RWPE1 (cell line): ENCODE measurements at places on chromosomes 2 and 18.

DNA sequence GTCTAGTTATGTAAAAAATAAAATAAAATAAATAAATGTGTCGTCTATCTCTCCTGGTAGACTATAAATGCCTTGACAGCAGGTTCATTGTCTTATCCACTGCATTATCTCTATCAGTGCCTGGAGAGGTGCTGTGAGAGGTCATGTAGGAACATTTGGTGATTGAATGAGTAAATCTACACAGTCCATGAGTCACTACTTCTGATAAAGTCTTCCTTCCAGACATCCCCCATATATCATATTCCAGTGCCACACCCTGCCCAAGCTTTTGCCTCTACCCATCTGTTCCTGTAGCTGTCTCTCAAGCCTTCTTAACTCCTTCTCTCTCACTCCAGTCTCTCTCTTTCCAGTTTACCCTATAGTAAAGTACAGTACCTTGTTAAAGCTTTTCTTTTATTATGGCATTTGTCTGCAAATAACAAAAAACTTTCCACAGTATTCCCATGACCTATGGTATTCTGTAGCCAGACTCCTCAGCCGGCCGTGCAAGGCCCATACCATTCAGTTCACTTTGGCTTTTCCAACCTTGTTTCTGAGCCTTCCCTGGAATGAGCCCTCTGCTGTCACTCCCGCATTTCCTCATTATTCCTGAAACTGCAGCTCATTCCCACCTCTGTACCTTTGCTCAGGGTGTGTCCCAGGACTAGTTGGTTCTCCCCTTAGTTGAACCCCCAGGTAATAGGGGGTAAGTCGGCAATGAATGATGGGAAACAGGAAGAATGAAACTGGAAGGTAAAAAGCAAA is 37.5 kb downstream of the ANXA4 start:
- DNase-seq, result peak; percentile 86

DNA sequence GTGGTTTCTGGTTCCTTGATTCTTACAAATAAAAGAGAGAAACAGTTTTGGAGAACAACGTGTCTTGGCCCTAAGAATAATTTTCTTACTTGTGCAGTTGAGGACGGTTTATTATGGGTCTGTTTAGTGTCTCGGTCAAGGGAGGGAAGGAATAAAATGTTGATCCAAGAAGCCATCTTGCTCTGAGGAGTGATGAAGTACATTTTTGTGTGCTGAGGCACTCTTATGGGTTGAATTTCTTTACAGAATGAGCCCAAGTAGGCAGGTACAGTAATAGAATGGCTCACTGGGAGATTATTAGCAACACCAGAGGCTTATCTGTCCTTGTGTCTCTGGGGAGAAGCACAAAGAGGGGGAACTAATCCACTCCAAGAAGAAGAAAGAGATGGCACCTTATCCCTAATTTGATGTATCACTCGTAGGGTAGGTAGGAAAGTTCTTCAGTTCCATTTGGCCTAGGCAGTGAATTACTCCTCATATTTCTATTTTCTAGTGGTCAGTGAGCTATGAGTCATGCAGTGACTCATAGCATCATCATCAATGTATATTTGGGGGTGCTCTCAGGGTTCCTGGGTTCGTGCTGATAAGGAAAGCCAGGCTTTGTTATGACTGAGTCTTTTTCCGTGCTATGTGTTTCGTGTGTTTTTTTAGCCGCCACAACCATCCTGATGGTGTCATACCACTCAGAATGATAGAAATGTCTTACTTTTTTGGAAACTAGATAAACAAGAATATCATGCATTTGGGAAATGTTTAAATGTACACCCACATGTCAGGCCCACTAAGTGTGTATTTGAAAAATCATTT is 250.1 kb upstream of the CTAGE1 start:
- DNase-seq, result peak; percentile 83

GRCh38 chr18:47595831-47596501 is 334.5 kb downstream of the SMAD2 start:
- peak; percentile 0 for DNase-seq

- DNase-seq, result no peak
These were observed 74.2 kb downstream of the DOCK10 start for GRCh38 chr2:224968051-224968450.

- no peak for DNase-seq
These were observed 4.2 kb upstream of the SIX2 start for GRCh38 chr2:45013229-45014015.

GRCh38 chr2:203861607-203862006 is 6.0 kb upstream of the CTLA4 start:
- DNase-seq, result no peak

- DNase-seq, result no peak
These were observed 19.9 kb downstream of the MBOAT2 start for GRCh38 chr2:8983571-8983970.

DNA sequence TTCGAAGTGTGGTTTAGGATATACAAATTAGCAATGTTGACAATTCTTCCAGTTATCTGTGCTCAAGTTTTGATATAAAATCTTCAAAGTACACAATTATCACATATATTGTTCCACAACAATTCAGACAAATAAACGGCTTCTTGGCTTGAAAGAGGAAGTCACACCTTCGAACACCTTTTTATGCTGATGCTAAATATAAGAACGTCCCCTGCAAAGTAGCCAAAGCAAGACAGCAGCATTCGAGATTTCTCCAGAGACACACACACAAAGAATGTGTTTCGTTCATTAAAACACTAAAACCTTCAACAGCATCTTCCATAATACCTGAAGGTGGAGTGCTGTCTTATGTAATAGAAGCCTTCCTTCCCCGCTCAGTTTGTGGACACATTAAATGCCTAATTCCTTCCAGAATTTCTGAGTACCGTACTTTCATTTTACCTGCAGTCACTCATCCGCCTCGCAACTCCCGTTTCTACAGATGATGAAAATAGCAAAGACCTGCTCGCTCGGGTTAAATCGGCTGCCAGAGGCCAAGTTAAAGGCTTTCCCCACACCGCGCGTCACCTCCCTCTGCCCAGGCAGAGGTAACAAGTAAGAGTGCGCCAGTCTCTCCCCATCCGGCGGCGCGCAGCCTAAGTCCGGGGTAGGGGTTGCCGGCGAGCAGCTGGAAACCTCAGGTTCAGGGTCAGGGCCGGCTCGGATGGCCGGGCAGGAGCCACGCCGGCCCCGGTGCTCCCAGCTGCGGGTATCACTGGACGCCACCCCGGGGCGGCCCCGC is 847 bp downstream of the SERPINE2 start:
- peak; percentile 68 for DNase-seq

- no peak for DNase-seq
These were observed 310.4 kb upstream of the VWC2L start for GRCh38 chr2:214100488-214100887.

- no peak for DNase-seq
These were observed 390.7 kb downstream of the METTL4 start for GRCh38 chr18:2180586-2180985.

- no peak for DNase-seq
These were observed 78.8 kb downstream of the BCL2 start for GRCh38 chr18:63240531-63241316.

DNA sequence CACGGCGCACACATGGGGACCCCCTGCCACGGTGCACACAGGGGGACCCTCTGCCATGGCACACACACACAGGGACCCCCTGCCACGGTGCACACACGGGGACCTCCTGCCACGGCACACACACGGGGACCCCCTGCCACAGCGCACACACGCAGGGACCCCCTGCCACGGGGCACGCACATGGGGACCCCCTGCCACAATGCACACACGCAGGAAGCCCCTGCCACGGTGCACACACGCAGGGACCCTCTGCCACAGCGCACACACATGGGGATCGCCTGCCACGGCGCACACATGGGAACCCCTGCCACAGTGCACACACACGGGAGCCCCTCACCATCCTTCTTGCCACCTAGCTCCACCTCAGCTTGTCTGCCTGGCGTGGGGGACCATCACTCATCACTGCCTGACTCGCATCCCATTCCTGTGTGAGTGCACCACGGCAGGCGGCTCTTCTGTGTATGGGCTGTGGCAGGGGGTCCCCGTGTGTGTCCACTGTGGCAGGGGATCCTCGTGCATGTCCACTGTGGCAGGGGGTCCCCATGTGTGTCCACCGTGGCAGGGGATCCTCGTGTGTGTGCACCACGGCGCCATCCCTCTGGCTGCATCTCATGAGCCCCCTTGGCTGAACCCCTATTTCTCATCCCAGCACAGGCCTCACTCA is 206.7 kb downstream of the EIPR1 start:
- no peak for DNase-seq

DNA sequence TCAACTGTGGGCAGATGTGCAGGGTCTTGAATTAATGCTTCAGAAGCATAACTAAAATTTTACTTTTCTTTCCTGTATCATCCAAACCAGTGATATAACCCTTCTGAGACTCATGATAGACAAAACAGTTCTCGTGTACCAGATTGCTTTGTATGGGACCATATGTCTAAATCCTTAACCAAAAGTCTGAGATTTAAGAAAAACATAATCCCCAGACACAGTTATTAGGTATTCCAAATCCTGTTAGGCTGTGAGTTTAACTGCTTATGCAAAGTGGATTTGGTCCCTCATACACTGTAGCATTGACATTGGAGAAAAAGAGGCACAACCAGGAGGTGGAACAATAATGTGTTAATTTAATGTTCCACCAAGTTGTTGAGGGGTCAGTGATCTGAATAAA is 235.0 kb downstream of the PMAIP1 start:
- no peak for DNase-seq

GRCh38 chr18:77597726-77598125 is 348.1 kb downstream of the GALR1 start:
- DNase-seq, result no peak

GRCh38 chr2:232521959-232522622 is 1.9 kb downstream of the PRSS56 start:
- peak; percentile 71 for DNase-seq

DNA sequence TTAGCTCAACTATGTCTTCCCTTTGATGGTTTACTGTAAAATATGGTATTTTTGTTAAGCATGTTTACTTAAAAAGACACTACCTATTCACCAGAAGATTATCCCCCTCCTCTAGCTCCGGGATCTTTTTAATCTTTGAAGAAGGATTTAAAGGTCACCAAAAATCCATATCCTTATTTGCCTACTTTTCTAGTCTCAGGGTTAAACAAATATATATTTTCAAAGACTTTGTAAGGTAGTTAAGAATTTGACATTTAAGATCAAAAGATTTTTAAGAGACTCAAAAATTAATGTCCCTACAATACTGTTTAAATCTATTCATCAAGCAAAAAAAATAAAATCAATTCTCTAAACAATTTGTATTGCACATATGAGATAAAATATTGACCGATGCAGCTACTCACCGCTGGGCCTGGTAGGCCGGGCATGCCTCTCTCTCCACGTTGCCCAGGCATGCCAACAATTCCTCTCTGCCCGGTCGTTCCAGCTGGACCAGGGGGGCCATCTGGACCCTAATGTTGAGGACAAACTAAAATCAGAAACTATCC is 76.1 kb downstream of the COL3A1 start:
- no peak for DNase-seq

- DNase-seq, result peak; percentile 26
These were observed 141.8 kb downstream of the MYO1B start for GRCh38 chr2:191386938-191387536.

GRCh38 chr2:99112617-99113016 is 28.9 kb upstream of the C2orf15 start:
- DNase-seq, result no peak

- no peak for DNase-seq
These were observed 336.4 kb downstream of the EIPR1 start for GRCh38 chr2:3041246-3041645.

- no peak for DNase-seq
These were observed 158.4 kb upstream of the CDH7 start for GRCh38 chr18:65592435-65592834.

DNA sequence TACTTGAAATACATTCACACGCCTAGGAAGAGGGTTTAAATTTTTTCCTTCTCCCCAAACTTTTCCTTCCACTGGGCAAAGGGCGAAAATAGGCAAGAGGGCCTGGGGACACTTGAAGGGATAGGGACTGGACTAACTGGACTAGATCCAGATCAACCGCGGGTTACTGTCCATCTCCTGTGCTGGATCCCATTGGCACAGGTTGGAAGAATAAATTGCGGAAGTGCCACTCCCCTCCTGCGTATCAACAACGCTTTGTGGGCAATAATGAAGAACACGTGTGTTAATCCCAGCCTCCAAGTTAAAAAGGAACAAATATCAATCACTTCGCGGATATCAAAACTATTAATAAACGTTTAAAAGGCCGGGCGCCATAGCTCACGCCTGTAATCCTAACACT is 1.7 kb upstream of the FZD5 start:
- DNase-seq, result no peak

DNA sequence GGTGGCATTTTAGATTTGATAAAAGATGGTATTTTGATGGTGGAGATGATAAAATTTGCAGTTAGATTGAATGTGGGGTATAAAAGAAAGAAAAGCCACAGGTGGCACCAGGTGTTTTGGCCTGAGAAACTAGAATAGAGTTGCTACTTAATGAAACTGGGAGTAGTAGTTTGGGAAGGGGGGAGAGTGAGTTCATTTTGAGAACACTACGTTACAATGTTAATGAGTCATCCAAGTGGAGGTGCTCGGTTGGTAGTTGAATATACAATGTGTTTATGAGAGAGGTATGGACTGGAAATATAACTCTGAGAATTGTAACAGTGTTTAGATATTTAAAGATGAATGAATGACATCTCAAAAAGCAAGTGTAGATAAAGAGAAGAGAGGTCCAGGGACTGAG is 26.4 kb downstream of the EPG5 start:
- no peak for DNase-seq

DNA sequence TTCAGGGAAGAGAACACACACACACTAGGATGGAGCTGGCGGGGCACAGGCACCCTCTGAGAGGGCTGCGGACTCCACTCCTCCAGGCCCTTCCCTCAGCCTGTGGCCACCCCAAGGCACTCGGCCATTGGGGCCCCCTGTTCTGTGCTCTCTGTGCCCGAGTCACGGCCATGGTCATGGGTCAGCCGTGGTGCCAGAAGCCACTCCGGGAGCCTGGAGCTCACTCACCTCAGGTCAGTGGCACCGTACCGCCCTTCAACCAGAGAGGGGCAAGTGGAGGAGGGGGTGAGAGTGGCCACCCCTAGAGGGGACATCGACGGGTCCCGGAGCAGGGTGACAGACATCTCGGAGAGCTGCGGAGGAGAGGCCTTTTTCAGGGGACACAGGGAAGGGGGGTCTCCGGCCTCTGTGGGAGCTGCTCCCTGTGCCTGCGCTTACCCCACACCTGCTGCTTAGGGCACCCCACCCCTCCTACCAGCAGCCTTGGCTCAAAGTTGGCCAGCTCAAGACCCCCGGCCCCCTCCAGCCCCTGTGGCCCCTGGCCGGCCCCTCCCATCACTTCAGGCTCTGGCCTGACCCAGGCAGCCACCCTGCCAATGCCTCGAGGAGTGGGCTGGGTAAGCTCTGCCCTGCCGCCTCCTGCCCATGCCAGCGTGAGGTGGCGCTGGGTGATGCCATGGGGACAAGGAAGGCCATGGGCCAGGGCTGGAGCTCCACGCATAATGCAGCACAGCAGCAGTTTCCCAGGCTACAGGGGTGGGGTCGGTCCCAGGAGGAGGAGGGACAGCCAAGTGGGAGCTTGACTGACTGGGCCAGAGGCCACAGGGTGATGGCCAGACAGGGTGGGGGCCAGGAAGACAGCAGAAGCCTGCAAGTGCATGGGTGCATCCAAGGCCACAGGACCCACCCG is 29.3 kb downstream of the AQP12A start:
- no peak for DNase-seq
